Esophagus muscularis mucosa (tissue), 4 donors: ENCODE measurements at places on chromosomes 13 and 19. TPM values are rescaled to one million over a fixed set of nuclear protein-coding genes. Genes with fewer than 3 reads are reported as not detected.

RAVER1 gene
- total RNA-seq, result 42.2 TPM

ZNF729 gene
- total RNA-seq, result not detected

ZNF844 gene
- 6.5 TPM for total RNA-seq

ZNF426 gene
- total RNA-seq, result 17.1 TPM

FOXA3 gene
- not detected for total RNA-seq

BCL3 gene
- 14.0 TPM for total RNA-seq

HNRNPM gene
- total RNA-seq, result 125 TPM

ZNF611 gene
- 7.3 TPM for total RNA-seq

ZNF20 gene
- 2.9 TPM for total RNA-seq

TMEM86B gene
- 2.2 TPM for total RNA-seq

MAP2K2 gene
- 145 TPM for total RNA-seq

CPT1C gene
- 4.0 TPM for total RNA-seq

NLRP9 gene
- not detected for total RNA-seq

SUGT1 gene
- total RNA-seq, result 28.3 TPM

SAFB gene
- total RNA-seq, result 86.2 TPM

REEP6 gene
- 0.99 TPM for total RNA-seq

ZNF549 gene
- 3.7 TPM for total RNA-seq

DACT3 gene
- total RNA-seq, result 77.8 TPM

ZNF724 gene
- 0.42 TPM for total RNA-seq

ZNF837 gene
- total RNA-seq, result 3.7 TPM

- DNase-seq, result no peak
Measured at GRCh38 chr19:32041681-32042292, 303.6 kb upstream of the ZNF507 start.

- no peak for DNase-seq
Measured at GRCh38 chr19:46328079-46328478, 18.8 kb upstream of the PPP5C start.

GRCh38 chr19:8517551-8518442 is 3.8 kb upstream of the ZNF414 start:
- DNase-seq, result no peak

DNA sequence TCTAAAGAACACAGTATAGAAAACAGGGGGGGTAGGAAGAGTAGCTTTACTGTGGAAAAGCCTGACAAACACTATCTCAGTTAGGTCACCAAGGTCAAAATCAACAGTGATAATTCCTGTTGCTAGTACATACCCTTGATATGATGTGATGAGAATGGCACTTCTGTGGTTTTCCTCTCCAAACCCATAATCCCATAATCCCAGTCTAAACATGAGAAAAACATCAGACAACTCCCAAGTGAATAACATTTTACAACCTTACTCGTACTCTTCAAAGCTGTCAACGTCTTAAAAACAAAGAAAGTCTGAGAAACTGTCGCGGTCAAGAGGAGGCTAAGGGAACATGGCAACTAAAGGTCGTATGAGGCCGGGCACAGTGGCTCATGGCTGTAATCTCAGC is 137.6 kb downstream of the FOXO1 start:
- no peak for DNase-seq

DNA sequence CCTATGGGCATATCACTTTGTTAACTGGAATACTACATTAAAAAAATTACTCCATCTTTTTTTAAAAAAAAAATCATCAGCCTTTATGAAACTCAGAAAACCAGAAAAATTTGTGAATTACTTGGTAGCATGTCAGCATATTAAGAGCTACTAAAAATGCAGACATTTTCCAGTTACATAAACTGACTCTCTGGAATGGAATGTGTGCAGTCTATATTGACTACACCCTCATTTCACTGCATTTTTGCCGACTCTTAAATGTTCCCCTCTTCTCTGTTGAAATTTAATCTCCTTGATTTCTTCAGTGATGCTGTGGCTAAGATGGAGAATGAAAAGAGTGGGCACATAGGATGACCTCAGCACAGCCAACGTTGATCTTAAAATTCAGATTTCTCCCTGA is 393.8 kb downstream of the ITGBL1 start:
- no peak for DNase-seq

GRCh38 chr19:42057846-42058245 is 12.2 kb downstream of the GRIK5 start:
- DNase-seq, result no peak

GRCh38 chr13:68676513-68677115 is 1431.0 kb upstream of the ATXN8OS start:
- no peak for DNase-seq

- DNase-seq, result no peak
Measured at GRCh38 chr13:114074671-114075315, 57.6 kb downstream of the RASA3 start.

GRCh38 chr19:14977128-14977527 is 2.5 kb downstream of the SLC1A6 start:
- no peak for DNase-seq

GRCh38 chr19:58296104-58296503 is 9.1 kb upstream of the ERVK3-1 start:
- no peak for DNase-seq

DNA sequence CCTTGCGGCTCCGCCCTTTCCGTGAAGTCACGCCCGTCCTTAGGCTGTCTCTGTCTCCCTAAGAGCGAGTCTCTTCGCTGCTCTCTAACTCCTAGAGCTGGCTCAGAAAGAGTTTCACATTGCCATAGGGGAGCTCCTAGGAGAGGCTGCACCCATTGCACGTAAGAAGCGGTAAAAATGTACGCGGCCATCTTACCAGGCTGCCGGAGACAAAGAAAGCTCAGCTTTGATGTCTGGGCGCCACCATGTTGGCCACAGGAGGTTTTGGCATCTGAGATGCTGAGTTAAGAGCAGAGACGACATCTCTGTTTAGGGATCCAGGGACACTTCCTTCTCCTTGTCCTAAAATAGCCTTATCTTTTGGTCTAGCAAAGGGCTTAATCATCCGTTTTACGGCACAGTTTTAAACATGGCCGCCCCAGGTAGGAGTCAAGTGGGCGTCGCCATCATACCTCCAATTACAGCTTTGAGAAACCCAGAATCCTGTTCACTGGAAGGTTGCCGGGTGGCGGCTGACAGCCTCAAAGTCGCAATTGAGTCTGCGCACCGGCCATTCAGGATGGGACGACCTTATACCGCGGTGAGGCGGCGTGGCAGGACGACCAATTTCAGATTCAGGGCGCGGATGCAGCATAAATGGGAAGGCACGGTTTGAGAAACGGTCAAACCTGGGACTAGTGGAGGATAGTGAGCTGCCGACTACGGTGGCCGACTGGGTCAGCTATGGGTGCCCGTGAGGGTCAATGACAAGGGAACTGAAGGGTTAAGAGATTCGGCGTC is at the start of gene ZNF793:
TSS of gene ZNF793 (plus strand) at position 553 of the 780 bp plus-strand sequence. CDS start 16,501 bp downstream, outside the sequence.
- DNase-seq, result peak; percentile 93

DNA sequence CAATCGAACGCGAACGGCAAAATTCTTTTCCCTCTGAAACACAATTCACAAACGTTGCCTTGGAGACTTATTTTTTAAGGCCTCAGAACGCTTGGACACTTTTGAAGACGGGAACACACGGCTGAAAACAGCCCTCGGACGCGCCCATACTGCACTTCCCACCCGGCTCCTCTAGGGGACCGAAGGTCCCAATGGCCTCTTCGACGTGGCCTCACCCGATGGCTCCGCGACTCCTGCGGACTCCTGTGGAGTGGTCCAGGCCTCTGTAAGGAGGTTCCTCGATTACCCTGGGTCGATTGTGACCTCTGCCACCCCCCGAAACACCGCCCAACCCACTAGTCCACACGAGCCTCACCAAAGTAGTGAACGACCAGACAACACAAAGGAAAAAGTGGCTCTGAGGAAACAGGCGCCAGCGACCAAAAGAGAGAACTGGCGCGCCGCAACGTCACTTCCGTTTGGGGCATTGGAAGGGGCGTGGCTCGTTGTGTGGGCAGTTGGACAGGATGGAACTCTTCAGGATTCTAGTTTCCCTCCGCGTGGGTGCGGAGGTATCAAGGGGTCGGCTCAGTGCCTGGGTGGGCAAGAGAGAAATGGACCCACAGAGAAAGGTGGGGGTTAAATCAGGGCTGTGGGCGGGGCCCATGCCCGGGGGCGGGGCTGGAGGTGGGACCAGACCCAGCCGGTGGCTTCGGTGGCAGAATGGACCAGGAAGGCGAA is at the start of gene ZNF560:
TSS of gene ZNF560 (minus strand) at position 434 of the 720 bp plus-strand sequence. CDS start 23,303 bp downstream, outside the sequence.
- no peak for DNase-seq

DNA sequence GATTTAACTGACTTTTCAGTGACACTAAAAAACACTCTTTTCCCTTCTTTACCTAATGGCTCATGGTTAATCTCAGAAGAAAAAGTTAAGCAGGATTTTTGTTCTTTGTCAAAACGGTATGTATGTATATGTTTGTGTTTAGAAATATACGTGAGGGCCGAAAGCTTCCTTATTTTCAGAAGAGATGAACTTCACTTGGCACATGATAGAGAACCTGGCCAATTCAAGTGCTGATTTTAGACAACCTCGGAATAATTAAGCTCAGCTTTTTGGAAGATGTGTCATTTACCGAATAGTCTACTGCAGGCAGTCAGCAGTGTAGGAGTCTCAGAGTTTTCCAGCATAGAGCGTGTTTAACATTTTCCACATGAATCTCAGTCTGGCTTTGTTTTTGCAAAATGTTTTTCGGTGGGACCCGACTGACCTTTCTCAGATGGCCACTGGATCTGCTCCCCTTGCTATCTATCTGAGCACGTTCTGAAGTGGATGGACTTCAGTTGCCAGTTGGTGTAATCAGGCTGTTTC is 4.6 kb downstream of the RNASEH2B start:
- DNase-seq, result no peak

GRCh38 chr19:13979244-13979615 is 26.9 kb downstream of the RFX1 start:
- DNase-seq, result no peak

DNA sequence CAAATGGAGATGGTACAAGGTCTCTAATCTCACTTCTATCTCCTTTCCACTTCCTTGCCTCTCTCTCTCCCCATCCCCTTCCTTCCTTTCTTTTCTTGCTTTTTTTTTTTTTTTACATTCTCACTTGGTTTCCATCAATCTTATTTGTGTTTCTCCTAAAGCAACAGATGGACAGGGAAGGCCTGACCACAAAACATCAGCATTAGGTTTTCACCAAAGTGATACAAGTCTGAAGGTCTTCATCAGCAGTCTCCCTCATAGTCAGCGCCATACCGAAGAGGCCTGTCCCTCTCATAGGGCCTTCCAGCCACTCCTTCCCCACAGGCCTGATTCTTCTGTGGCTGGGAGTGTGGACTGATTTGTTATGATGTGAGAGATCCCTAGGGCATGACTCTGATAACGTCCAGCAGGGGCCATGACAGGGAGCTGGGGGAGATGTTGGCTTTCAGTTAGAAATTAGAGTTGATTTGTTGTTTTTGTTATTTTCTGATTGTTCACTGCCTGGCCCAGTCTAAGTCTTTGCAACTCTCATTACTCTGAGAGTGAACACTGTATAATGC is 158.7 kb downstream of the SLC7A1 start:
- DNase-seq, result no peak

DNA sequence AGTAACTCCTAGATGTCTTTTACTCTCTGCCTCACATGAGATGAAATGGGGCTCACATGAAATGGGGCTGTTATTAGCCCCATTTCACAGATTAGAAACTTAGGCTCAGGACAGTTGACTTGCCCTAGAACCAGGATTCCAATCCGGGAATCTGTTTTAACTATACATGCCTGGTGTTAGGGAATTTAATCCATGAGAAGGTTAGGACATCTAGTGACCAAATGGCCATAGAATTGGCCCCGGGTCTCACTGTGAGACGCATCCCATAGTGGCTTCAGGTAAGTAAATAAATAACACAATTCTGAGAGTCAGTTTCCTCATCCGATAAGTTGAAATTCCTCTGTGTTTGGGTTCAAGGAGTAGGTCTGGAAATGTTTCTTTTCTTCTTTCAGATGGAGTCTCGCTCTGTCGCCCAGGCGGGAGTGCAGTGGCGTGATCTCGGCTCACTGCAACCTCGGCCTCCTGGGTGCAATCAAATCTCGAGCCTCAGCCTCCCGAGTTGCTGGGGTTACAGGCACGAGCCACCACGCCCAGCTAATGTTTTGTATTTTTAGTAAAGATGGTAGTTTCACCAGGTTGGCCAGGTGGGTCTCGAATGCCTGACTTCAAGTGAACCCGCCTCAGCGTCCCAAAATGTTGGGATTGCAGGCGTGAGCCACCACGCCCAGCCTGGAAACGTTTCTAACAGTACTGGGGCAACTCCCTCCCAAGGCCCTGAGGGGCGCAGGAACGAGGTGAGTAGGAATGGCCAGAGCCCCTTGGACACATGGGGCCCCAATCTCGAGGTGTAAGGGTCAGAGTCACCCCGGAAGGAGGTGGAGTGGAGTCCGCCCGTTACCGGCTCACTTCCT is 1.2 kb upstream of the ZNF574 start:
- no peak for DNase-seq

- DNase-seq, result no peak
Measured at GRCh38 chr13:99473515-99473914, 27.8 kb upstream of the TM9SF2 start.

GRCh38 chr19:58284199-58284598 is 5.4 kb downstream of the ZNF8 start:
- DNase-seq, result no peak

- no peak for DNase-seq
Measured at GRCh38 chr13:50654331-50654730, 189.2 kb downstream of the DLEU7 start.

- no peak for DNase-seq
Measured at GRCh38 chr13:52994051-52994450, 34.6 kb upstream of the OLFM4 start.

GRCh38 chr13:36345438-36346221 is 564 bp downstream of the SPART start:
- DNase-seq, result peak; percentile 93

DNA sequence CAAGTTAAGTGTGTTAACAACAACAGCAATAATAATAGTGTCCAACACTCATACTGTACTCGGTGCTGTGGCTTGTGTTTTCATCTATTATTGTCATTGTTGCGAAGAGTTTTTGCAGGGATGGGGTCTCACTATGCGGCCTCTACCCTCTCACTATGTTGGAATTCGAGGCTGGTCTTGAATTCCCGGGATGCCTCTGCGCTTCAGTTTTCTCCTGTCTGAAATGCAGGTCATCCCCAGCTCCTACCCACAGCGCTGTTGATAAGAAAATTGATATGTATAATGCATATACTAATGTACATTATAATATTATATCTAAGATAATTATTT is 4.9 kb upstream of the SBK3 start:
- no peak for DNase-seq

- DNase-seq, result no peak
Measured at GRCh38 chr13:77994166-77994565, 75.5 kb upstream of the EDNRB start.

- DNase-seq, result no peak
Measured at GRCh38 chr19:7476777-7477494, 11.9 kb downstream of the PEX11G start.

- no peak for DNase-seq
Measured at GRCh38 chr13:95568131-95568530, 15.6 kb downstream of the CLDN10 start.

- no peak for DNase-seq
Measured at GRCh38 chr19:34337739-34338138, 27.3 kb upstream of the GPI start.

DNA sequence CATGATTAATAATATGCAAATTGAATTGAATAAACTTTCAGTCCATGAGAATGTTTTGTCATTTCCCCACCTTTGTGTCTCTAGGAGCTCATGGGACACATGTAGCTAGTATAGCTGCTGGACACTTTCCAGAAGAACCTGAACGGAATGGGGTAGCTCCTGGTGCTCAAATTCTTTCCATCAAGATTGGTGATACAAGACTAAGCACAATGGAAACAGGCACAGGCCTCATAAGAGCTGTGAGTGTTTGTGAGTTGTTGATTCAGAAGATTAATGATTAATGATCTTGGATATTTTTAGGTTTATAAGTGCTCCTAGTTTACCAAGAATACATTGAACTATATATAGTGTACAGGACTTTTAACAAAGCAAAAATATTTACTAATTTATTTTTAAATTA is 30.1 kb downstream of the TPP2 start:
- no peak for DNase-seq
